ENCODE measurements at places on chromosomes 5 and 9.

GRCh38 chr9:25260046-25260445 lies 418.2 kb downstream of the TUSC1 start:
- no peak for DNase-seq

DNA sequence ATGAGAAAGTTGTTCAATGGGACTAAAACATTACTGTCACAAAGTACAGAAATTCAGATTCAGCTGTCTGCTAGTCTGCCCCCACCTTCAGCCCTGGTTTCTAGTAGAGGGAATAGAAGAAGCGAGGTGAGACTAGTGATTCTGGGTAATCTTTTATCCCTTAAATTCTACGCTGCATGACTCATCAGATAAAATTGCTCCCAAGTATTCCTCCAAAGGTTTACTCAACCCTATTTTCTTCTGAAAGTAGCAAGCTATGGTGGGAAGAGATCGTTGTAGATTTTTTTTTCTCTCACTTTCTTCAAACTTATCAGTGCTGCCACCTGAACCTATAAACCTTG lies 318.9 kb upstream of the RIOK2 start:
- no peak for DNase-seq

- no peak for DNase-seq
Measured at GRCh38 chr5:154189256-154189818, 1.2 kb upstream of the GALNT10 start.

DNA sequence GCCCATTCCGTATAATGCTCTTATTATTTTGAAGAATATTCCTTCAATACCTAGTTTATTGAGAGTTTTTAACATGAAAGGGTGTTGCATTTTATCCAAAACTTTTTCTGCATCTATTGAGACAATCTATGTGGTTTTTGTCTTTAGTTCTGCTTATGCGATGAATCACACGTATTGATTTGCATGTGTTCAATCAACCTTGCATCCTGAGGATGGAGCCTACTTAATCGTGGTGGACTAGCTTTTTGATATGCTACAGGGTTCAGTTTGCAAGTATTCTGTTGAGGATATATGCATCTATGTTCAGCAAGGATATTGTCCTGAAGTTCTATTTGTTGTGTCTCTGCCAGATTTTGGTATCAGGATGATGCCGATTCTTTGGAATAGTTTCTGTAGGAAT lies 1070.3 kb upstream of the CDH18 start:
- no peak for DNase-seq

Data from pons (tissue), 1 donor.